ENCODE measurements at places on chromosomes 7 and 10.

DNA sequence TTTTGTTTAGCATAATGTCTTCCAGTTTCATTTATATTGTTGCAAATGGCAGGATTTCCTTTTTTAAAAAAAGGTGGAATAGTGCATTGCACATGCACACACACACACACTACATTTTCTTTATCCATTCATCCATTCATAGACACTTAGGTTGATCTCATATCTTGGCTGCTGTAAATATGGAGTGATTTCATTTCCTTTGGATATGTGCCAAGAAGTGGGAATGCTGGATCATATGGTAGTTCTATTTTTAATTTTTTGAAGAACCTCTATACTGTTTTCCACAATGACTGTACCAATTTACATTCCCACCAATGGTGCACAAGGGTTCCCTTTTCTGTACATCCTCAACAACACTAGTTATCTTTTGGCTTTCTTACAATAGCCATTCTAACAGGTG, 68.9 kb downstream of the EBLN1 start:
- no peak overlapping the region for H3K27ac ChIP-seq
- H3K36me3 ChIP-seq = no peaks in the 10 kb centered on the region
- H3K4me3 ChIP-seq = no peak overlapping the region
- no peak for DNase-seq
- no peaks in the 10 kb centered on the region for H3K4me1 ChIP-seq
- H3K27me3 ChIP-seq = no peaks in the 10 kb centered on the region

GRCh38 chr10:96978621-96979154, 146.6 kb downstream of the LCOR start:
- H3K27me3 ChIP-seq = no peaks in the 10 kb centered on the region
- H3K36me3 ChIP-seq = no peaks in the 10 kb centered on the region
- no peak overlapping the region for H3K27ac ChIP-seq

- H3K36me3 ChIP-seq = no peaks in the 10 kb centered on the region
- no peaks in the 10 kb centered on the region for H3K4me1 ChIP-seq
- no peaks in the 10 kb centered on the region for H3K27me3 ChIP-seq
- DNase-seq = no peak
- no peak overlapping the region for H3K4me3 ChIP-seq
Observed at GRCh38 chr10:130729876-130730275, 581.6 kb downstream of the TCERG1L start.

- H3K27ac ChIP-seq = peak overlapping the region; percentile 93
- H3K4me1 ChIP-seq = peaks cover 57% of the 10 kb centered on the region
- H3K4me3 ChIP-seq = peak overlapping the region; percentile 93
- H3K36me3 ChIP-seq = peaks cover 38% of the 10 kb centered on the region
- H3K27me3 ChIP-seq = no peaks in the 10 kb centered on the region
Observed at GRCh38 chr10:110304394-110304779, 333 bp downstream of the SMNDC1 start.

DNA sequence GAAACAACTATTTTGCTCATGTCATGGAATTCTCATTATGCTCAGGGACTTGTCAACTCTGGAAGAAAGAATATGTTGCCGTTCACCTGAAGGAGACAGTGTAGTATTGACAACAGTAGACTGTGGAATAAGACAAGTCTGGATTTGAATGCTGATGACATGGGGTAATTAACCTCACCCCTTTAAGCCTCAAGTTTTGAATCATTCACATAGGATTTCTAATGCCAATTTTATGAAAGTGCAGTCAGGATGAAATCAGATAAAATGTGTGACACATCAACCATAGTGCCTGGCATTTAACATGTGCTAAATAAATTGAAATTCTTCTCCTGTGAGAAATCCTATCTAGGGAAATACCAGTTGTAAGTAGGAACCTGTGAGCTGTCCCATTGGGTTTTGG, 305.8 kb downstream of the KIF20B start:
- no peak overlapping the region for H3K27ac ChIP-seq
- no peaks in the 10 kb centered on the region for H3K27me3 ChIP-seq
- no peak overlapping the region for H3K4me3 ChIP-seq

DNA sequence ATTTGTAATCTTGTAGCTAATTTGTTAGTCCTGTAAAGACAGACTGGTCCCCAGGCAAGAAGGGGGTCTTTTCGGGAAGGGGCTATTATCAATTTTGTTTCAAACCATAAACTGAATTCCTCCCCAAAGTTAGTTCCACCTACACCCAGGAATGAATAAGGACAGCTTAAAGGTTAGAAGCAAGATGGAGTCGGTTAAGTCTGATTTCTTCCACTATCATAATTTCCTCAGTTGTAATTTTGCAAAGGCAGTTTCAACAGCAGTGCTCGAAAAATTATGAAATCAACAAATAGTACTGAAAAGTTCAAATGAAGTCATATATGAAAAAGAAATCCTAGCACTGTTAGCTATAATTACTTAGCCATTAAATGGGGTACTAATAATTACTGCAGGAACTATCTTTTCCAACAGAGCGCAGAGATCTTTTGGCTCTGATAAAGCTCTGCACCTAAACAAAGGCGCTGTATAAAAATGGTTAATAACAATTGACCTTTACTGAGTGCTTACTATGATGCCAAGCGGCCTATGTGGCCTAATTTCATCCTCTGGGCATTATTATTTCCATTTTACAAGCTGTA, 756 bp upstream of the SEC24C start:
- DNase-seq = no peak
- H3K4me3 ChIP-seq = peak overlapping the region; percentile 94
- peaks cover 33% of the 10 kb centered on the region for H3K4me1 ChIP-seq
- no peaks in the 10 kb centered on the region for H3K27me3 ChIP-seq
- peak overlapping the region; percentile 89 for H3K27ac ChIP-seq
- H3K36me3 ChIP-seq = peaks cover 18% of the 10 kb centered on the region

GRCh38 chr10:132106431-132106830, 40.7 kb downstream of the JAKMIP3 start:
- H3K4me1 ChIP-seq = no peaks in the 10 kb centered on the region
- H3K27ac ChIP-seq = no peak overlapping the region
- H3K36me3 ChIP-seq = no peaks in the 10 kb centered on the region
- H3K4me3 ChIP-seq = no peak overlapping the region

GRCh38 chr10:112750427-112751167, 199.4 kb upstream of the TCF7L2 start:
- no peaks in the 10 kb centered on the region for H3K27me3 ChIP-seq
- no peak overlapping the region for H3K27ac ChIP-seq
- DNase-seq = no peak
- no peak overlapping the region for H3K4me3 ChIP-seq

DNA sequence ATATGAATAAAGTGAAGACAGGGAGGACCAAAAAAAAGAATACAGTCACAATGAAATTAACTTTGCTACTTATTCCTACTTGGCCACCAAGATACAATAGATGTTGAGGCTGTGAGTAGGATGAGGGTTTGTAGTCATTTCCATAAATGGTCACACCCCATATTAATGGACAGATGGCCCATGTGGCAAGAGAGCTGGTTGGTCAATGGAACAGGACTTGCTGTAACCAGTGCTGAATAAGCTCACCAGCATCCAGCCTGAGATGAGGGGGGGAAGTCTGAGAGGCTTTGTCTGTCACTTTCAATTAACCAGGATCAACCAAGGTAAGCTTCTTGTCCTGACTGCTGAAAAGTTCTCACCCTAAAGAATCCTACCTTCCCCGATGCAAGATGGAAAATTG, 130.4 kb upstream of the KCNMA1 start:
- no peak overlapping the region for H3K27ac ChIP-seq
- H3K4me1 ChIP-seq = peaks cover 4% of the 10 kb centered on the region
- H3K27me3 ChIP-seq = no peaks in the 10 kb centered on the region

- no peaks in the 10 kb centered on the region for H3K27me3 ChIP-seq
- DNase-seq = peak; percentile 99
- H3K36me3 ChIP-seq = no peaks in the 10 kb centered on the region
- H3K27ac ChIP-seq = peak within 1 kb of the TSS; percentile 96
- peak within 1 kb of the TSS; percentile 99 for H3K4me3 ChIP-seq
- peaks cover 58% of the 10 kb centered on the region for H3K4me1 ChIP-seq
Observed at GRCh38 chr7:98280791-98281756, at the start of gene BRI3. Gene BRI3, plus strand, starts transcription at chr7:98281686. Its CDS starts 110 bp downstream, at chr7:98281796.

DNA sequence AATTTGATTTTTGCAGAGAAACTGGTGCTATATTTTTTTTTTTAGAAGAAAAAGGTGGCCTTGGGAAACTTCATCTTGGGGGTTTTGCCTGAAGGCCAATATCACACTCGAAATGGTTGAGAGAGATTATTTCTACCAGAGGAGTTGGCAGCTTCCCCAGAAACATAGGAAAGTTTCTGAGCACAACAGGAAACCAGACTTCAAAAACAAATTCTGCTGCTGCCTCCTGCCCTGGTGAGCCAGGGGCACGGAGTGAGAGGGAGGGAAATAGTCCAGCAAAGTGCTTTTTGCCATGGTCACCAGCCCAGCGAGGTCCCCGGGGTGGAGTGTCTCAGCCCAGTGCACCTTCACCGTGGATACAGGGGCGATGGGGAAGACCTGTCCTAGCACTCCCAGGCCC, 61.1 kb downstream of the FOXI2 start:
- H3K27me3 ChIP-seq = no peaks in the 10 kb centered on the region
- no peaks in the 10 kb centered on the region for H3K4me1 ChIP-seq
- H3K4me3 ChIP-seq = no peak overlapping the region
- no peak for DNase-seq
- H3K27ac ChIP-seq = no peak overlapping the region
- no peaks in the 10 kb centered on the region for H3K36me3 ChIP-seq

- H3K27me3 ChIP-seq = no peaks in the 10 kb centered on the region
- H3K4me3 ChIP-seq = no peak overlapping the region
- no peak for DNase-seq
- no peaks in the 10 kb centered on the region for H3K36me3 ChIP-seq
- no peak overlapping the region for H3K27ac ChIP-seq
- H3K4me1 ChIP-seq = no peaks in the 10 kb centered on the region
Observed at GRCh38 chr7:158325530-158326381, 261.9 kb downstream of the PTPRN2 start.

DNA sequence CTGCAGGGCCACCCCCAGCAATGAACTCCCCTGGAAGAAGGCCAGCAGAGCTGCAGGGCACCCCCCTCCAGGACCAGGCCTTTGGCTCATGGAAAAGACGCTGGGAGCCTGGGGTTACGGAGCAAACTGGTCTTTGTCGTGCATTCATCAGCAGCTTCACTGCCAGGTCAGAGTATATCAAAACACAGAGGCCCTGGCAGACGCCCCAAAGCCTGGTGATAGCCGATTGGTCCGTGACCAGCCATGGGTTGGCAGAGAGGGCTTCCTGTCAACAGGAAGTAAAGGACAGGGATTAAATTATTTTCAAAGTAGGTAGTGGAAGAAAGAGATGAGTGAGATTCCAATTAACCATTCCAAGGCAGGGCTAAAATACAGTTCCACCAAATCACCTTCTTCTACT, 9.0 kb downstream of the PRKAG2 start:
- DNase-seq = no peak
- peaks cover 36% of the 10 kb centered on the region for H3K4me1 ChIP-seq
- H3K4me3 ChIP-seq = no peak overlapping the region
- no peaks in the 10 kb centered on the region for H3K36me3 ChIP-seq
- H3K27me3 ChIP-seq = no peaks in the 10 kb centered on the region

- H3K4me3 ChIP-seq = no peak overlapping the region
- H3K27ac ChIP-seq = peak overlapping the region; percentile 35
- peak; percentile 19 for DNase-seq
- H3K36me3 ChIP-seq = peaks cover 20% of the 10 kb centered on the region
Observed at GRCh38 chr10:77080361-77081027, 557.1 kb downstream of the KCNMA1 start.

All from esophagus muscularis mucosa (tissue), 4 donors.